Prostate gland (tissue), 2 donors: ENCODE measurements at places on chromosomes 7 and 10. TPM values are rescaled to one million over a fixed set of nuclear protein-coding genes. Genes with fewer than 3 reads are reported as not detected.

Gene ANXA8
- total RNA-seq = 8.2 TPM

Gene H2BK1
- not detected for total RNA-seq

DNA sequence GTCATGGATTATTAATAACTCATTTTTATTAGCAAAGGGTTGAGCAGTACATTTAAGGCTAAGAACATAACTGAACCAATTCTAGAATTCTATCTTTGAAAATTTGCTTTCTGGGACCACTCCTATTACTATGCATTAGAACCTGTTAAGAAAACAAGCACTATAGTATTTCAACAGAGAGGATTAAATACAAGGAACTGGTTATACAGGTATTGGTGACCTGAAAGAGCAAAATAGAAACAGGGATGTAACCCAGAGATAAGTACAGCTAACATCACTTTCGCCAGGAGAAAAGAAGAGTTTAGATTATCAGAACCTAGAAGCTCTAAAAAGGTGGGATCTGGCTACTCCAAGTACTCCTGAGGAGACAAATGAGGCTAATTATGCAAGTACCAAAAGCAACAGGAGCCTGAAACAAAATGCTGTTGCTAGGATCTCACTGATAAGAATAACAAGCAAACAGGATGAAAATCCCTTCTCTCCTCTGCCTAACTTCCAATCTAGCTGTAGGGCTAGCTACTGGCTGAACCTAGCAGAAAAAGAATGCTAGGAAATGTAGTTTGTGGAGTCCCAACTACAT, 32.1 kb upstream of the ELAPOR2 start:
- DNase-seq = no peak

- no peak for DNase-seq
Observed at GRCh38 chr10:3655528-3655927, 129.5 kb downstream of the KLF6 start.

Gene MCM10
- total RNA-seq = 1.6 TPM

- DNase-seq = peak; percentile 20
Observed at GRCh38 chr10:70461397-70462348, 16.9 kb upstream of the PALD1 start.

DNA sequence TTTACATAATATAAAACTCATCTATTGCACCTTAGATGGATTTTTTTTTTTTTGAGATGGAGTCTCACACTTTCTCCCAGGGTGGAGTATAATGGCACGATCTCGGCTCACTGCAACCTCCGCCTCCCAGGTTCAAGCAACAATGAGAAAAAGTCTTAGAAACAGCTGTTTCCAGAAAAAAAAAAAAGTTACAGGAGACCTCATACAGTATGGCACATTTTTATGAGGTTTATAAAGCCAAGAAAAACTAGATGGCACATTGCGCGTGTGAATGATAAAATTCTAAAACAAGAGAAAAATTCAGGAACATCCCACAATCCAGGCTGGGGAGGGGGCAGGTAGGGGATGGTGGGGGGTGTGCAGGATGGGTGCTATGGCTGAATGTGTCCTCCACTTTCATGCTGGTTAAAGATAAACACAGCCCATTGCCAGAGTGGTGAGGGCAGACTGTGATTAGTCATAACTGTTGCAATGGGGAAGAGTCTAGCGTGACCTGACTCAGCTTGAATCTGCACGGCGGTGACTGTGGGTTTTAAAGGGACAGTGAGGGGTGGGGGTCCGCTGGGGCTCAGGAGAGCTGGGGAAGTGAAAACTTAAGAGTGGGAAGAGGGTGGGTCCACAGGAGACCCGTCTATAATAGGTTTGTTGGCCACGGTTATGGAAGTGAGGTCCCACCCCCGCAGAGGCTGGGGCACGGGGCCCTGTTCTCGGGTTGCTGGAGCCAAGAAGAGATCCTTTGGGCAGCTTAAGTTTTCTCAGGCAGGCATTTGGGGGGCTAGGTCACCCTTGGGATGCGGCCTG, 11.9 kb upstream of the LRRC27 start:
- no peak for DNase-seq

Gene POU6F2
- not detected for total RNA-seq

DNA sequence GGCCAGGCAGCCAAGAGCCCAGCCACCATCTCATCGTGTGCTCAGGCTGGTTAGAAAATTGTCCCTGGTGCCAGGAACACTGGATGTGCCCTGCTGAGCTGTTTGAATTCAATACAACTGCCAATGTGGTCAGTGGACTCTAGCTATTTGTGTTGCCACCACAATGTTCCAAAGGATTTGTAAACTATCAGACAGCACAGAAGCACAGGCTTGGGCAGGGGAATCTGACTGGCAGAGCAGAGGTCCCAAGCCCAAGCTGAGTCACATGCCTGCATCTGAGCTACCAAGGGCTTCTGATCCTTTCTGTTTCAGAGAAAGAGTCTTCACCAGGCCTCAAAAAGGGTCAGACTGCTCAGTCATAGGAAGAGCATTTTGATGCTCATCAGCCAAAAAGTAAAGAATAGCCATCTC, 232.1 kb upstream of the SEMA3C start:
- DNase-seq = no peak

DNA sequence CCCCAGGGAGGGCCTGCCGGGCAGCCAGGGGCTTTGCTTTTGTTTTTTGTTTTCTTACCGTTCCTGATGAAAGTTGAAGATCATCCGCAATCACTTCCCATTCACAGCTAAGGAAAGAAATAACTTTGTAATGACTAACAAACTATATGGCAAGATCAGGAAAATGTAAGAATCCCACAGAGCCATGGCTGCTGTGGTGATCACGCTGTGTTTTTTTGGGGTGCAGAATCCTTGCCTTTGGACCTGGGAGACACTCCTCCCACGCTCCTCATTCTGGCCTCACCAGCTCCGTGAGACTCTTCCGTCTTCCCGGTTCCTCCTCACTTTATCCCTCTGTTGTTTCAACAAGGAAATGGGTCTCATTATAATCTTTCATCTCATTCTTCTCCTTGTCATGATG, 443.0 kb upstream of the MGMT start:
- no peak for DNase-seq

Gene MYO1G
- total RNA-seq = 1.9 TPM

Gene INMT
- 41.4 TPM for total RNA-seq

Gene PON2
- total RNA-seq = 65.5 TPM

DNA sequence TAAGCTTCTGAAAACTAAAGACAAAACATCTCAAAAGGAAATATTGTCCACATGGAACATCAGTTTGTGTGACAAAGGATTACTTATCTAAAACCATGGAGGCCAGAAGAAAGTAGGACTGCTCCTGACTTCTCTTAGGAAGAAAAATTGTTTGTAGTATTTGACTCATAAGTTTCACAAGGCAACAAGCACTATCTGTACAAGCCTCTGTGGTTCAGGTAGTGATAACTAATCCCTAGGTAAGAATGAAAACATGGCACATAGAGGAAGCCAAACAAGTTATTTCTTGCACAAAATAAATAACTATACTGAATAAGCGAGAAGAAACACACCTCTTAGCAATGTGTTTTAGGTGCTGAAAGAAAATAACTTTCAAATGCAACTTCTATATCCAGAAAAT, 30.3 kb downstream of the TFPI2 start:
- DNase-seq = no peak

DNA sequence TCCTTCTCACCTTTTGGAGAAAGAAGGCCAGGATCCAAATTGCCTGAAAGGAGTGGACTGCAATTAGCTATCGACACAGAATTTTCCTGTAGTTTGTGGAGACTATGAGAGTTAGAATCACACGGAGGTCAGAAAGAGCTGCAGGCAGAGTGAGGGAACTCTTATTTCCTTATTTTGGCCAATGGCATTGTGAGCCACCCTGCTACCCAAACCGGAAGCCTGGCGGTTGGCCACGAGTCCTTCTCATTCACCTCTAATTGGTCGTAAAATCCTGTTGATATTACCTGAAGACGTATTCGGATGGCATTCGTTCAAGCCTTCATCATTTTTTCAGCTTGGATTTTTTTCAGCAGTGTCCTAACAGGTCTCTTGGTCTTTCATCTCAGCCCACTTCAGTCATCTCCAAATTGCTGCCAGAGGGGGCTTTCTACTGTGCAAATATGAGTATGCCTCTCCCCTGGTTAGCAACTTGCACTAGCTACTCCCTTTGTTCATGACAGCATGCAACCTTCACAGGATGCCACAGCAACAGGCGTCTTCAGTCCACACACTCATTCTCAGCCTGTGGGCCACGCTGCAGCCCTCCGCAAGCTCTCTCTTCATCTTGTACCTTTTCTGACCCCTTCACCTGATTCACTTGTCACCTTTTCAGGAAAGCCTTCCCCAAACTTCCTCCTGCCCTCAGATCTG, 66.9 kb downstream of the GATA3 start:
- no peak for DNase-seq

GRCh38 chr10:82768040-82768439, 893.0 kb downstream of the NRG3 start:
- no peak for DNase-seq

Gene XRCC2
- 1.6 TPM for total RNA-seq
